ENCODE measurements at places on chromosomes 7 and 10. TPM values are rescaled to one million over a fixed set of nuclear protein-coding genes. Genes with fewer than 3 reads are reported as not detected.

Gene KCP
- 0.69 TPM for total RNA-seq

Gene PRPS1L1
- total RNA-seq, result not detected

Gene ANKRD61
- total RNA-seq, result 0.13 TPM

Gene ARHGEF5
- total RNA-seq, result 2.0 TPM

Gene LLCFC1
- not detected for total RNA-seq

Gene BTBD16
- total RNA-seq, result not detected

Gene CDH23
- total RNA-seq, result 0.13 TPM

Gene SLC37A3
- total RNA-seq, result 68.7 TPM

Gene SORCS3
- total RNA-seq, result 0.03 TPM

Gene LRMDA
- total RNA-seq, result 1.0 TPM

Gene PLA2G12B
- total RNA-seq, result not detected

Gene AKR1C1
- total RNA-seq, result 79.3 TPM

Gene ASAH2
- 3.2 TPM for total RNA-seq

Measured in smooth muscle cell of the pulmonary artery (primary cell).